Calu3 (cell line): ENCODE measurements at places on chromosomes 16 and 17.

DNA sequence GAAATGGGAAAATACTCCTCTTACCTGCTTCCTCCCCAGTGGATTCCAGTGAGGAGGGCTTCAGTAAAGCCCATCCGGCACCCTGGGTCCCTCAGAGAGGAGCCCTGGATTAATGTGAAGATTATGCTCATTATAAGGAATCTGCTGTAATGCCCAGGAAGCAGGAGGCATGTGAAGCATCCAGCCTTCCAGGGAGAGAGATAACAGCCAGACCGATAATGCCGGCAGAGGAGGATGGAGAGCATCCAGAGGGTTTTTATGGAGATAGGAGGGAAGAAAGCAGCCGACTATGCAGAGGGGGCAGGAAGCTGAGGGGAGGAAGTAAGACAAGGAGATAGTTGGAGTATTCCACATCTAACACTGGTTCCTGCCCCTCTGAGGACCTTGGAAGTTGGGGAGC lies 53.7 kb upstream of the TMEM132E start:
- DNase-seq: no peak

DNA sequence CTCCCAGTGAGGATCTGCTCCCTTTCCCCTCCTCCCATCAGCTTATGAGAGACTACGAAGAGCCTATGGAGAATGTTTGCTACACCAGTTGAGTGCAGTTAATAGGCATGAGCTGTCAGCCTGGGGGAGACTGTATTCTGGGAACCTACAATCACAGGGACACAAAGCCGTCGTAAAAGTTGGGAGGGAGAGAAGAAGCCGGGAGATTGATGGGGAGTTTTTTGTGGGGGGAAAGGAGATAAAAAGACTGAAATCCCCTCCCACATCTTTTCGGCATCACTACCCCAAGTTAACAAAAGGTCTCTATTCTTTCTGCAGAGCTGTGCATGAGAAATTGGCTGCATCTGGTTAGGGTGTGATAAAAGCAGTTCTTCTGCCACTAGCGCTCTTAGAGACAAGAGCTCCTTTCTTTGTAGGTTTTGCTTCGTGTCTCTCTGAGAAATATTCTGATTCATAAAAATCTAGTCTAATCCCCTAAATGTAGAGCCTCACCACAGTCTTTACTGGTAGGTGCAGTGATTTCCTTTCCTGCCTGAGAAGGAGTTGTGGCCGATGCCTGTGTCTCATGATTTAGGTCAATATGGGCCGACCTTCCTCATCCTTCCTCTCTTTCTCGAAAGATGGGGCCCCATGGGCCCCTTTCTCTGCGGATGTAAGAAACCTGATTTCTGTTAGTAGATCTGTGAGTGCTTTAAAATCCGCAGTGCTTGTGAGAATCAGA lies 77.4 kb downstream of the BPTF start:
- DNase-seq: no peak

GRCh38 chr17:58394534-58395223 lies 22.7 kb downstream of the RNF43 start:
- DNase-seq: no peak

- no peak for DNase-seq
Measured at GRCh38 chr17:7873051-7873450, 15.2 kb downstream of the CYB5D1 start.

GRCh38 chr17:42248351-42249179 lies 27.6 kb downstream of the STAT5B start:
- no peak for DNase-seq

DNA sequence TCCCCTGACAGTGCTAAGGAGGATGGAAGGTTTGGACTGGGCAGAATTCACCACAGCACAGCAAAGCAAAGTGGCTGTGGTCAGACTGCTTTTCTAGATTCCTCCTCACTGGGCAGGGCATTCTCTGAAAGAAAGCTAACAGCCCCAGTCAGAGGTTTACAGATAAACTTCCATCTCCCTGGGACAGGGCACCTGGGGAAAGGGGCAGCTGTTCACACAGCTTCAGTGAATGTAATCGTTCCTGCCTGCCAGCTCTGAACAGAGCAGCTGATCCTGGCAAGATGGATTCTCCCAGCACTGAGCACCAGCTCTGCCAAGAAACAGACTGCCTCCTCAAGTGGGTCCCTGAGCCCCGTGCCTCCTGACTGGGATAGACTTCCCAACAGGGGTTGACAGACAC lies 42.4 kb upstream of the KIF2B start:
- no peak for DNase-seq

DNA sequence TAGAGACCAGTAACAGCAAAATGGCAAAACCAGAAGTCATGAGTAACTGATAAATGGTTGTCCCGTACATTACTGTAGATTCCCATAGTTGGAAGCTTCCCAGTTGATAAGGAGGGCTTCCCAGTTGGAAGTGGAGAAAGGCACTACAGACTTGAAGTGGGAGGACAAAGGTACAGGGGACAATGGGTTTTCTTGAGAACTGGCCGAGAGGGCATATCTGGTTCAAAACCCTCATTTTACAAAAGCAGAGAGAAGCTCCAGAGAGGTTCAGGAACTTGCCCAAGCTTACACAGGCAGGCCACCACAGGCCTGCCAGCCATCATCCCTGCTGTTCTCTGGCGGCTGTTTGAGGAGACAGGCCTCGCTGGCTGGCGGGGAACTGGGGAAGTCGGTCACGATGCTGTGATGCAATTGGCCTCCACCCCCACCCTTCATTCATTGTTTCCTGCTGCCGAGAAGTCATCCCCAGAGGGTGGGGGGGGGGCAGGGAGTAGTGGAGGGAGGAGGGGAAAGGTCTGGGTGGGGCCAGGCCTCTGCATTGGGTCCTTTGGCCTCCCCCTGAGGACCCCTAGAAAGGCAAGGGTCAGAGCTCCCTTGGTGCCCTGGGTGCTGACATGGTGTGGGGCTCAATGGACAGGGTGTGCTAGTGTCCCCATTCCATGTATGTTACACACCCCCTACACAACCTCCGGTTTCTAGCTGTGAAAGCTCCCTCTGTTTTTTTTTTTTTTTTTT lies 3.0 kb downstream of the UBALD2 start:
- no peak for DNase-seq

GRCh38 chr16:57871456-57871855 lies 69.2 kb upstream of the KIFC3 start:
- DNase-seq: no peak

DNA sequence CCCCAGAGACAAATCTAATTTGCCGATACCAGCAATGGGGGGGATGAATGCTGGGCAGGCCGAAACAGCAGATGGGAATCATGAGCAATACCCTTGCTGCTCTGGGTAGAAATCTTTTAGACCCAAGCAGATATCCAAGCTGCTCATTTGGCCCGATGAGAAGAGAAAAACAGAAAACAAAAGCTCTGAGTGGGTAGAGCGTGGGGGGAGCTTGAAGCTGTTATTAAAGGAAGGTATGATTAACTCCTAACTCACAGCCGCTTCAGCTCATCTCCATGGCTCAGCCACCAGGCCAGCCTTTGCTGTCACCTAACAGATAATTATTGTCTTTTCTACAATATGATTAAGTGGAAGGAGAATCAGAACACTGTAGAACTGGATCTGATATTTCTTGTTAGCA lies 58.3 kb downstream of the VPS35L start:
- no peak for DNase-seq

DNA sequence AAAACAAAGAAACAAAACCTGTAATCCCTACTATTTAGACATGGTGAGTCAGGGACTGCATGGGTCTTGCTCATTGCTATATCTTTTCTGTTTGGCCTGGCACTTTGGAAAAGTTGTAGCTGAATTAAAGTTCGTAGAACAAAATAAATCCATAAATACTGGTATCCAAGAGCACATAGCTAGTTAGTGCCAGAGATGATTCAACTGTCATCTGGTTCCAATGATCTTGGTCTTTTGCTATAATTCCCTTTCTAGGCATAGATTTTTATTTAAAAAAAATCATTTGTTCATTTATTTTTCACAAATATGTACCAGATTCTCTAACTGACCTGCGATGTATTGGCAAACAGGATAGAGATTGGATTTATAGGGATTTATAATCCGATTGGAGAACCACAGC lies 1436.1 kb upstream of the GOT2 start:
- no peak for DNase-seq

GRCh38 chr17:13590441-13590840 lies 11.3 kb downstream of the HS3ST3A1 start:
- no peak for DNase-seq

- no peak for DNase-seq
Measured at GRCh38 chr17:79555543-79555942, 55.3 kb downstream of the RBFOX3 start.

DNA sequence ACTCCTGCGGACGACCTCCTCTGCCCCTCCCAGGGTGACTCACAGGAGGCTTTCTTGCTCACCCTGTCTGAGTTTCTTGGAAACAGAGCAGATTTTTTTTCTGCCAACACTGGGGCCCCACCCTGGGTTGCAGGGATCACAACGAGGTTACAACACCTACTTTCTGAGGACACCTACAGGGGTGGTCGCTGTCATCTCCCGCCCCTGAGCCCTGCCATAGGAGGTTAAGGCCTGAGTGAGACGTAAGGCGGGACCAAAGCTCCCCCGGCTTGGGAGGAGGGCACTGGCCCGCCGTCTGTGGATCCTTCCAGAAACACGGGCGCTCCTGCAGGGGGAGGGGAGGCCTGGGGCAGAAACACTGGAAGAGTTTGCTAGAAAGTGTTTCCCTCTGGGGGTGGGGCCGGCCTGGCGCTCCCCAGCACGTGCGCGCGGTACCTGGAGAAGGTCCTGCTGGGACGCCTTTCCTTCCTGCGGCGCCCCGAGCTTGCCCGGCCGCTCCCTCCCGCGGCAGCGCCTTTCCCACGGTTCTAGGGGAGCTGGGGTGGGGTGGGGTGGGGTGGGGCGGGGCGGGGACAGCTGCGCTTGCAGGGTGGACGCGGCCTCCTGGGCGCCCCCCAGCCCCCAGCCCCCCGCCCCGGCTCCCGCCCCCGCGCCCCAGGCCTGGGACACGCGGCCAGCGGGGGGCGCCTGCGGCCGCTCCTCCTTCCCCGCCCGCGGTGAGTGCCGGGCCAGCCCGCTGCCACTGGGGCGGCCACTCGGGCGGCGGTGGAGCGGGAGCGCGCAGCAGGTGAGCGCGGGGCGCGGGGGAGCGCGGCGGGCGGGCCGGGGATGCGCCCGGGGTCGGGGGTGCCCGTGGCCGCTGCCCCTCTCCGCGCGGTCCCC lies 20.7 kb upstream of the ADCY7 start:
- peak; percentile 82 for DNase-seq

DNA sequence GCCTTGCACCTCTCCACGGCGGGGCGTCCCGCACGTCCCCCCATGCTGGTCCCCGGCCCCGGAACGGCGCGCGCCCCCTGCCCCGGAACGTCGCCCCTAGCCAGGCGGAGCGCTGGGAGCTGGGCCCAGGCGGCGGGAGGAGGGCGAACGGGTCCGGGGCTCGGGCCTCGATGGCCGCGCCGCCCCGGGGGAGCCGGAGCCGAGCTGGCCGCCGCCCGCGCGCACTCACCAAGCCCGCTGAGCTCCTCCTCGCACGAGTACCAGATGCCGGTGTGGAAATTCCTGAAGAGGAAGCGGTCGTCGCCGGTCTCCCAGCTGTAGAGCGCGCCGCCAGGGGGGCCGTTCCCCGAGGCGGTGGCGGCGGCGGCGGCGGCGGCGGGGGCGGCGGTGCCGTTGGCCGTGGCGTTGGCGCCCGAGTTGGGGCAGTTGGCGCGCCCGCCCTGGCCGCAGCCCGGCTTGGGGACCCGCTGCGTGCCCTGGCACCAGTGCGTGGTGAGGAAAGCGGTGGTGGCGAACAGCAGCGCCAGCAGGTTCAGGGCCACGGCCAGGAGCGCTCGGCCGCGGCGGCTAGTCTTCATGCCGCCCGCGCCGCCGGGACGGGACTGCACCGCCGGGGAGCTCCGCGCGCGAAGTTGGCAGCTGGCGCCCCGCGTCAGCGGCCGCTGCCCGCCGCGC lies 530 bp downstream of the GSG1L start:
- no peak for DNase-seq

DNA sequence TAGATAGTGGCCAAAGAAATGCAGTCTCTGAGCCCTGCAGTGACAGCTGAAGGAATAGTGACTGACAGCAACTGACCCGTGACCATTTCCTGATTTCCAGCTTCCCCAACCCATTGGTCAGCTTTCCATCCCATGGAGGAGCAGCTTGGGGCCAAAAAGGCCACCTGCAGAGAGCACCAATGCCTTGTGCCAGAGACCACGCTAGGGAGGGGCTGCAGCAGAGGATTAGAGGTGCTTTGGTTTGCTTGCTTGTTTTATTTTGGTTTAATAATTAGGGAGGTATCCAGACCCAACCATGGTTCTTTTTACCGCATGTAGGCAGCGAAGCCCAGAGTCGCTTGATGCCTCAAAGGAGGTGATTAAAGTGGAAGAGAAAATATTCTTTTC lies 61.3 kb upstream of the SIAH1 start:
- no peak for DNase-seq

DNA sequence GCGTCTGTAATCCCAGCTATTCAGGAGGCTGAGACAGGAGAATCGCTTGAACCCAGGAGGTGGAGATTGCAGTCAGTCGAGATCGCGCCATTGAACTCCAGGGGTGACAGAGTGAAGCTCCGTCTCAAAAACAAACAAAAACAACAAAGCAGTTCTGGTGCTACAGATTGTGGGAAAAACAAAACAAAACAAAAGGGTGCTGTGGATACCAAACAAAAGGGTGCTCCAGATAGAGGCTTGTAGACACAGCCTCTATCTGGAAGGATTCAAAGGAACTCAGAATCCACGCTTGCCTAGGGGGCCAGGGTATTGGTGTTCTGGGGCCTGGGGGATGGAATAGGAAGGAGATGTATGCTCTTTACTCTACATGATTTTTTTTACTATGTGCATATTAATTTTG lies 2.5 kb downstream of the MYLK3 start:
- no peak for DNase-seq

DNA sequence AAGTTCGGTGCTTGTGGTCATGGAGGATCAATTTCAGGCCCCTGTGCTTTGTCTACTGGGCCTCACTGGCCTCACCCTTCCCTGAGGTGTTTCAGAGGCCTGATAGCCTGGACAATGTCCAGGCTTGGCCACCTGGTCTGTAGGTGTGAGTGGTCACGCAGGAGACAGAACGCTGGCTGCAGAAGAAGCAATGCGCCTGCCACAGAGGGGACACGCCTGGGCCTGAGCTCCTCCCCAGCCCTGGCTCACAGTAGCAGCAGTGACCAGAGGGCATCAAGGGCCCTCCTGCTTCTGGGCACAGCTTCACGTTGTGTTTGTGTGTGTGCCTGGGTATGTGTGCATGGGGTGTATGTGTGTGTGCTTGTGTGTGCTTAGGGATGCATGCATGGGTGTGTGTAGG lies 1.9 kb upstream of the PITPNM3 start:
- no peak for DNase-seq

GRCh38 chr16:24670623-24671454 lies 58.6 kb upstream of the TNRC6A start:
- DNase-seq: no peak
